ENCODE measurements at places on chromosomes 12 and 14. TPM values are rescaled to one million over a fixed set of nuclear protein-coding genes. Genes with fewer than 3 reads are reported as not detected.

The RPL10L gene
- not detected for total RNA-seq

The DAZAP2 gene
- total RNA-seq = 257 TPM

The PLA2G1B gene
- total RNA-seq = not detected

The PIWIL1 gene
- not detected for total RNA-seq

The RAB5B gene
- 56.6 TPM for total RNA-seq

The PTPRR gene
- not detected for total RNA-seq

The PSME1 gene
- 188 TPM for total RNA-seq

The TEX22 gene
- 1.4 TPM for total RNA-seq

The ATG2B gene
- total RNA-seq = 14.0 TPM

The RAD51AP1 gene
- 4.9 TPM for total RNA-seq

The SMIM41 gene
- total RNA-seq = 50.8 TPM

The GNB3 gene
- total RNA-seq = 0.39 TPM

The SERPINA9 gene
- not detected for total RNA-seq

The KCNK13 gene
- total RNA-seq = 0.13 TPM

The ADAM21 gene
- 0.32 TPM for total RNA-seq

The STON2 gene
- 1.9 TPM for total RNA-seq

The DACT1 gene
- 4.7 TPM for total RNA-seq

The PRIMA1 gene
- not detected for total RNA-seq

The CLEC2A gene
- not detected for total RNA-seq

The RASAL1 gene
- total RNA-seq = not detected

The DLGAP5 gene
- 18.1 TPM for total RNA-seq

The ACOT6 gene
- total RNA-seq = not detected

The KRT6C gene
- total RNA-seq = not detected

The LRRC43 gene
- 0.13 TPM for total RNA-seq

The ULK1 gene
- total RNA-seq = 6.5 TPM

The KRT72 gene
- total RNA-seq = not detected

The RNF212B gene
- not detected for total RNA-seq

The IGF1 gene
- total RNA-seq = 0.13 TPM

The CHPT1 gene
- total RNA-seq = 36.8 TPM

The FUT8 gene
- total RNA-seq = 33.7 TPM

The RD3L gene
- total RNA-seq = not detected

The KRT3 gene
- not detected for total RNA-seq

The IL31 gene
- total RNA-seq = not detected

The PIK3C2G gene
- total RNA-seq = 0.13 TPM

The PTGER2 gene
- 129 TPM for total RNA-seq

Data from epithelial cell of alveolus of lung (primary cell).